ENCODE measurements at places on chromosomes 16 and 17. TPM values are rescaled to one million over a fixed set of nuclear protein-coding genes. Genes with fewer than 3 reads are reported as not detected.

DNA sequence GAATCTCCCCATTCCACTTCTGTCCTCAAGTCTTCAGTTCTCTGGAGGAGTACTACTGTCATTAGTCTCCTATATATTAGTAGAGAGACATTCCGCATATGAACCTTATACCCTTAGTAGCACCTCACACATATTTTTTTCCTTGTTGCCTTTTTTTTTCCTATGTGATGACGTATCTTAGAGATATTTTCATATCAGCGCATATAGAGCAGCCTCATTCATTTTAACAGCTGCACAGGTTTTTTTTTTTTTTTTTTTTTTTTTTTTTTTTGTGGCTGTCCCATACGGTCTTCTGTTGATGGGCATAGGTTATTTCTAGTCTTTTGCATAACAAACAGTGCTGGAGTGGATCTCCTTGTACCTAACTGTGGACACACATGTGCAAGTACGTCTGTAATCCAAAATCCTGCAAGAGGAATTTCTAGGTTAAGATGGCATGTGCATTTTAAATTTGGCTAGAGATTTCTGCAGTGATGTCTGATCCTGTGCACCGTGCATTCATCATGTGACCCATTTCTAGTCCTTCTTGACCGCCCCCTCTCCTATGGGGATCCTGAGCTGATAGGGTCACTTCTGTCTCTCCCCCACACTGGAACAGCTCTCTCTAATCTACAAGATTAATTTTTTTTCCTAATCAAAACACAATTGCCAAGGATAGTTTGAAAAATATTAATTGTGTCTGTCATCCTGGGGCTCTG lies 64.8 kb downstream of the PRKCB start:
- DNase-seq = no peak

KDM6B gene
- 35.5 TPM for total RNA-seq

DNA sequence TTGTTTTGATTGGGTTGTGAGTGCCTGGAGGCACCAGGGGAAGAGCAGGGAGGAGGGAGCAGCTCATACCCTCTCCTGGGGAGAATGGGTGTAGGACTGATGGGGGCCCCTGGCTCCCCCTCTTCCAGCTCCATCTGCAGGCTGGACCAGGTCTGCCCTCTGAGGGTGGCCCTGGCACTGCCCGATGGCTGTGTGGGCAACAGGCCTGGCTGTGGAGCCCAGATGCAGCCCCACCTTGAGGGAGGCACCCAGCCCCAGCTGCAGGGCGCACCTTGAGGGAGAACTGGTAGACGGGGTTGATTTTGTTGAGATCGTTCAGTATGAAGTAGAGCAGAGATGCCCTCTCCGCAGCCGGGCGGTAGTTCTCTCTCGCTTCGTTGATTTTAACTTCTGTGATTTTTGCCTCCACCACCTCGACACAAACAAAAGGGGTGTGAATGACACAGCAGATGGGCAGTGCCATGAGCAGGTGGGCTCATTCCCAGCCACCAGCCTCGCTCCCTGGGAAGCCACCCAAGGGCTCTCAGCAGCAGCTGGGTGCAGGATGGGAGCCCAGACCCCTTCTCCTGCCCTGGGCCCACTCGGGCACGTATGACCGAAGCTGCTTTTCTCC lies 71.6 kb downstream of the PGS1 start:
- DNase-seq = no peak

GRCh38 chr17:75594499-75595283 lies 7.1 kb downstream of the MYO15B start:
- no peak for DNase-seq

MYH11 gene
- 170 TPM for total RNA-seq

DNA sequence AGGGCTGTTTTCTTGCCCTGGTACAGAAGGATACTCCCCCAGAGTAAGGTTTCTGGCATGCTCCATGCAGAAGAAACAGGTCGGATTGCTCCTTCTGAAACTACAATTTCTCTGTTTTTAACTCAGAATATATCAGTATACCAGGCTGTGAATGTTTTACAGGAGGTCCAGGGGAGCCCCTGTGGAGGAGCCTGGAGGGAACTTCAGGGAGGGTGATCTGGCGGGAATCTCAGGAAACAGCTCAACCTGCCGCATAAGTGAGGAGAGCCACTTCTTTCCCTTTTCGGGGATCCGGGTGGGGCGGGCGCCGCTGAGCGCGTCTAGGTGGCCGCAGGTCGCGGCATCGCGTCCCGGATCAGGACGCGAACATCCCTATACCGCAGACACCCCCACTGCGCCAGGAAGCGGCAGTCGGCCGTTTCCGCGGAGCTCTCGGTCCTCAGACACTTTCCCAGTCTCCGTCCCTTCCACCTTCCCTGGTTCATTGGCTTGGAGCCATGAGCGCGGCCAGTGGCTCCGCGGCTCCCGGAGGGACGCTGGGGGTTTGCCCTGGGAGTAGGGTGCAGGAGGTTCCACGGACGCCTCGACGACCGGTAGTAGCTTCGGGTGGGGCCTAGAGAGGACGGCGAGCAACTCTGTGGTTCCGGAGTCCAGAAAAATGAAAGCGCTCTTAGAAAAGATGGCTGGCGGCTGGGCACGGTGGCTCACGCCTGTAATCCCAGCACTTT lies 3.1 kb upstream of the ZNF764 start:
- DNase-seq = peak; percentile 68
